GM23248 (cell line): ENCODE measurements at places on chromosomes 1 and 21. TPM values are rescaled to one million over a fixed set of nuclear protein-coding genes. Genes with fewer than 3 reads are reported as not detected.

ADORA3 gene
- not detected in 2 replicates for polyA plus RNA-seq

PTPRC gene
- 0.66 and 0.70 TPM in 2 replicates for polyA plus RNA-seq

LCE2D gene
- not detected in 2 replicates for polyA plus RNA-seq

ASTN1 gene
- polyA plus RNA-seq: not detected in 2 replicates

VANGL2 gene
- not detected in 2 replicates for polyA plus RNA-seq

LAMC2 gene
- 2.7 and 3.2 TPM in 2 replicates for polyA plus RNA-seq

OVAAL gene
- polyA plus RNA-seq: not detected in 2 replicates

PPM1J gene
- polyA plus RNA-seq: 0.95 and 1.5 TPM in 2 replicates

SPRR4 gene
- not detected in 2 replicates for polyA plus RNA-seq

SLX9 gene
- 34.4 and 35.8 TPM in 2 replicates for polyA plus RNA-seq

LPAR3 gene
- not detected in 2 replicates for polyA plus RNA-seq

TRABD2B gene
- polyA plus RNA-seq: not detected in 2 replicates

FCRL6 gene
- not detected in 2 replicates for polyA plus RNA-seq

EXTL2 gene
- polyA plus RNA-seq: 54.6 and 56.3 TPM in 2 replicates

UTS2 gene
- polyA plus RNA-seq: not detected in 2 replicates

PTCH2 gene
- 0.05 and 0.11 TPM in 2 replicates for polyA plus RNA-seq

OR2M5 gene
- polyA plus RNA-seq: not detected in 2 replicates

ACOT11 gene
- 3.4 and 3.6 TPM in 2 replicates for polyA plus RNA-seq

ANKRD45 gene
- polyA plus RNA-seq: 0.16 TPM in 1 of 2 replicates, not detected in the other

LCE2A gene
- 11.1 and 12.4 TPM in 2 replicates for polyA plus RNA-seq

ZMYM4 gene
- 37.7 and 40.8 TPM in 2 replicates for polyA plus RNA-seq

C1QC gene
- not detected in 2 replicates for polyA plus RNA-seq

MXRA8 gene
- 584 and 609 TPM in 2 replicates for polyA plus RNA-seq

KCNJ10 gene
- not detected in 2 replicates for polyA plus RNA-seq

KHDC4 gene
- polyA plus RNA-seq: 25.3 and 27.8 TPM in 2 replicates

LORICRIN gene
- polyA plus RNA-seq: not detected in 2 replicates

CATSPERE gene
- polyA plus RNA-seq: 0.30 and 0.85 TPM in 2 replicates

RGS8 gene
- not detected in 2 replicates for polyA plus RNA-seq

HES3 gene
- polyA plus RNA-seq: not detected in 2 replicates

MTARC1 gene
- 0.66 and 2.6 TPM in 2 replicates for polyA plus RNA-seq

ASAP3 gene
- 13.9 and 14.1 TPM in 2 replicates for polyA plus RNA-seq

PCP4L1 gene
- not detected in 2 replicates for polyA plus RNA-seq

SYDE2 gene
- 1.4 TPM in 2 replicates for polyA plus RNA-seq

C1orf53 gene
- polyA plus RNA-seq: 39.8 and 41.9 TPM in 2 replicates

ZSWIM5 gene
- polyA plus RNA-seq: 0.06 and 0.08 TPM in 2 replicates
